ENCODE measurements at places on chromosomes 7 and 10.

DNA sequence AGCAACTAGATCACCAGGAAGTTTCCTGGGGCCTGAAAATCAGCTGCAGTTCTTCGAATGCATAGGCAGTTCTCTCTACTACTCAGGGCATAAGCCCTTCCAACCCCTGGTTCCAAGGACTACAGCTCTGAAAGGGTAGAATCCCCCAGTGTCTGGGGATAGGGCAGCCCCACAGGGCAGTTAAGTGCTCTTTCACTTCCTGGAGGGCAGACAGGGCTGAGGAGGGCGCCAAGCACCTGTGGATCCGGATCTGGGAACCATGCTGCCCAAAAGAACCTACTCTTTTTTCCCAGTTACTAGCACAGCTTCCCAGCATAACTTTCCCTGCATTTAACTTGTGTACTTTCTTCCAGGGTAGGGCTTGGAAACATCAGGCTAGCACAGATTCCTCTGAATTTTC lies 41.1 kb downstream of the CXCL12 start:
- no peak for DNase-seq

DNA sequence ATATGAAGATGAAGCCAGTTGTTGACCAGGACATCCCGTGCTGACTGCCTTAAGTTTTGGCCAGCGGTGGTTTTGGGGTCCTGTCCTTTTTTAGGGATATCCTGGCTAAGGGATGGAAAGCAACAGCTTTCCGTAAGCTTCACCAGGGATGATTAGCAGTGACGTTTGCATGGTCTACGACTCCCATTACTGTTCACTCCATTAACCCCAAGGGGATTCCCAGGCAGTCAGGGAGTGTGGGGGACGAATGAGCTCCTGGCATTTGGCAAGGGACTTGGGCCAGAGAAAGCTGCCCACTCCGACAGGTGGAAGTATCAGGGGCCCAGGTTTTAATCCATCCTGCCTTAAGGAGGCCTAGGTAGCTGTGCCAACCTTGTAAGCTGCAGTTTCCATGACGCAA lies 66.8 kb downstream of the ITGB1 start:
- no peak for DNase-seq

DNA sequence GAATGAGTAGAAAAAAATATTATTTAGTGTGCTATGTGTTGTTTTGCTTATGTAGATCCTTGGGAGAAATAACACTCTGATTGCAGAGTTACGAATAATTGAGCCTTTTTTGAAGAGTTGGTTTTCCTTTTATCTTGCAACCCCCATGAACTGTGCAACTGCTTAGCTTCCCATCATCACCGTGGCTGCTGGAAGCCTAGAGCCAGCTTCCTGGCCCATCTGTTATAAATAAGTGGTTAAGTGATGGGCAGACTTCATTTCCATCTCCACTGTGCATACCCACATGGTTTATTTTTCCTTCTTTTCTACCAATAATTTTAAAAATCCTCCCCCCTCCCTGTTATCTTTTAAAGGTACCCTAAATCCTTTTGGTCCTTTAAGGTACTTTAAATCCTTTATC lies 554.9 kb upstream of the GALNT17 start:
- no peak for DNase-seq

- DNase-seq: no peak
Measured at GRCh38 chr7:29864656-29865055, 58.3 kb downstream of the WIPF3 start.

- DNase-seq: no peak
Measured at GRCh38 chr7:133572843-133573242, 320.0 kb downstream of the EXOC4 start.

DNA sequence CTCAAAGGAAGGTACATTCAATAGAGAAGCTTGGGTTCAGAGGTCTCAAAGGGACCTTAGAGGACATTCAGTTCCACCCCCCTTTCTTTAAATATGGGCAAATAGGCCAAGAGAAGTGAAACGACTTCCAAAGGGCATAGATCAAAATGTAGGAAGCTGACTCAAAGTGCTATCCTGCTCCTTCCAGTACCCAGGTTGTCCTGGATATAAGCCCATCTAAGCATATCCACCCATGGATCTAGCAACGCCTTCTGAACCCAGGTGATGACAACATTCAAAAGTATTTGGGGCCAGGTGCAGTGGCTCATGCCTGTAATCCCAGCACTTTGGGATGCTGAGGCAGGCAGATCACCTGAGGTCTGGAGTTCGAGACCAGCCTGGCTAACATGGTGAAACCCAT lies 5.3 kb downstream of the ATXN7L1 start:
- DNase-seq: no peak

DNA sequence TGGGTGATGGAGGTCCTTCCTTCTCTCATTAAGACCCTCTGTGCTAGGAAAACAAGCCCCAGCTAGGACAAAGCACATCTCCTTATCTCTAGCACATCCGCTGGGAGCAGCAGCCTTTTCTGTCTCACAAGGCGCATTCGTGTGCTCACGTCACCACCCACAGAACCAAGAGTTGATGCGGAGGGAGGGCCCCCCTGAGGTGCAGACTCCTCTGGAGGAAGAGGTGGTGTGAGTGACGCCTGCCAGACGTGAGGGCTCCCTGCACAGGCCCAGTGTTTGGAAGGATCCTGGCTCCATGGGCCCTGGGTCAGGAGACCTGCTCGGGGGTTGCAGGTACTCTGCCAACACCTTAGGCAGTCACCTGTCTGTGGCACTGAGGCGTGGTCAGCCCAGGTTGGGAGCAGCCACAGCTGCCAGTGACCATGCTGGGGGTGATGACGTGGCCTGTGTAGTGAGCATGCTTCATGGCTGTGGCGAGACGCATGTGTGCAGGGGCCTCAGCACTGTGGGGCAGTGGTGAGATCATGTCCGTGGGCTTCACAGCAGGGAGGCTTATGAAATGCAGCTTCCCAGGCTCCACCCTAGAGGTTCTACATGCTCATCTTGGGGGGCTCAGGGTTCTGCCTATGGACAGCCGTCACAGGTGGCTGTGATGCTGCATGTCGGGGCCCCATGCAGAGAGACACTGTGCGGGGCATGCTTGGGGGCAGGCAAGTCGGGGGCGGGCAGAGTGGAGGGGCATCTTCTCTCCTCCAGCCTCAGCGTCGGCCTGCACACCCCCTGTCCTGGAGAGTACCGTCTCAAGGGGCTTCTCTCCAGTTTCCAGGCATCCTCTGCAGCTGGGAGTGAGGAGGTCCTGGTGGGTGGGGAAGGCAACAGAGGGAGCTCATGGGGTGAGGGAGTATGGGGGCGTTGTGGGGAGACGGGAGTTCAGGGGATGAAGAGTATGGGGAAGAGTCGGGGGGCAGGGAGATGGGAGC lies 56.2 kb upstream of the DPYSL4 start:
- no peak for DNase-seq

- DNase-seq: no peak
Measured at GRCh38 chr7:158804335-158804734, 25.0 kb downstream of the ESYT2 start.

GRCh38 chr10:120941501-120941900 lies 90.3 kb downstream of the WDR11 start:
- DNase-seq: no peak

GRCh38 chr7:5532536-5533335 lies 109.1 kb upstream of the TNRC18 start:
- DNase-seq: no peak

DNA sequence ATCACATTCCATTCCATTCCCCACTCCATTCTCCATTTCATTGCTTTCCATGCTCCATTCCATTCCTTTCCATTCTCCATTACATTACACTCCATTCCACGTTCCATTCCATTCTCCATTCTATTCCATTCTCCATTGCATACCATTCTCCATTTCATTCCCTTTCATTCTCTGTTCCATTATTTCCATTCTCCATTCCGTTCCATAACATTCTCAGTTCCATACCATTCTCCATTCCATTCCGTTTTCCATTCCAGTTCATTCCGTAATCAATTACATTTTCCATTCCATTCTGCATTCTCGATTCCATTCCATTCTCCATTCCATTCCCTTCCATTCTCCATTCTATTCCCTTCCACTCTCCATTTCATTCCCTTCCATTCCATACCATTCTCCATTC lies 86.4 kb downstream of the NSUN6 start:
- DNase-seq: no peak

DNA sequence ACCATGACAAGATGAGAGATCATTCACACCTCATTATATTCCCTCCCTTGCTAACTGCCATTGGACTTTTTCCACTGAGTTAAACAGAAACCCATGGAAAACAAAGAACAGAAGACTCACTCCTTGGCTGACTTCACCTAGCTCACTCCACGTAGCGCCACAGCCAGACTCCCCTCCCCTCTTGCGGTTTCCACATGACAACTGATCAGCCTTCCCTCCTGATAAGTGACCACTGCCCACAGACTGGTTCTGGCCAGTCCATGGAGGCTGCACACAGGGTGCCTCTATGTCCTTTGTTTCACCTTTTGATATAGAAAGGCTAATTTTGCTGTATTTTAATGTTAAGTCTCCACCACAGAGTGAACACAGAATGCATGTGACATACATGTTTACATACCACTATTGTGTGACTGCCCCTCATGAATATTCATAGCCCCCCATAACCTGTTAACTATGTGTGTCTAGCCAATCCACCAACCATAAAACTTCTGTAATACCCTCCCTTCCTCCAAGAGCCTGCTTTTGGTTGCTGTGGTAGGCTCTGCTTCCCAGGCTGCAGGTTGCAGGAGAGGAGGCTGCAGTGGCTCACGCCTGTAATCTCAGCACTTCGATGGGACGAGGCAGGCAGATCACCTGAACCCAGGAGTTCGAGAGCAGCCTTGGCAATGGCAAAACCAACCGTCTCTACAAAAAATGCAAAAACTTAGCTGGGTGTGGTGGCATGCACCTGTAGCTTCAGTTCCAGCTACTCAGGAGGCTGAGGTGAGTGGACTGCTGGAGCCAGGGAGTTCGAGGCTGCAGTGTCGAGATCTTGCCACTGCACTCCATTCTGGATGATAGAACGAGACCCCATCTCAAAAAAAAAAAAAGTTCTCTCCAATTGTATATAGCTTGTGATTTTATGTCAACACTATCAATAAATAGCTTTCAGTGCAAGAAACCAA lies 10.0 kb upstream of the IFIT5 start:
- DNase-seq: no peak

- no peak for DNase-seq
Measured at GRCh38 chr10:67722113-67722512, 26.1 kb upstream of the CTNNA3 start.

DNA sequence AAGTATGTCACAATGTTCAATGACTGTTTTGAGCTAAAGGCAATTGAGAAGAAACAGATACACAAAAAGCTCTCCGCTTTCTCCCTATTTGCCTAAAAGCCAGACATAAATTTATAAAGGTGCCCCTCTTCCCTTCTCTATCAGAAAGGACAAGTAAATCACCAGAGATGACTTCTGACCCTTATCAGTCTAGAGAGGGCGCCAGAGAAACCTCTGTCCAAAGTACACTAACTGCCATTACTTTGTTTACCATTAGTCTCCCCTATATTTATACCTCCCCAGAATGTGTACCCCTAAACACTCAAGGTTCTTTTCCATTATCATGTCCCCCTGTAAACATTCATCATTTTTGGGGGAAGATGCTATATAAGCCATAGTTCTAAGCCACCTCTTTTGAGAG lies 49.3 kb downstream of the TPK1 start:
- DNase-seq: no peak

- no peak for DNase-seq
Measured at GRCh38 chr10:123380491-123381085, 226.4 kb downstream of the BUB3 start.
